Activated T-cell treated with anti-CD3 and anti-CD28 coated beads, Interleukin-2, amount 50 U/mL, for 4 hours (primary cell): ENCODE measurements at places on chromosomes 13 and 19. TPM values are rescaled to one million over a fixed set of nuclear protein-coding genes. Genes with fewer than 3 reads are reported as not detected.

The MAP3K10 gene
- 15.8 TPM for total RNA-seq

The SSC5D gene
- total RNA-seq: 0.29 TPM

The DENND1C gene
- 59.1 TPM for total RNA-seq

The RPL18A gene
- total RNA-seq: 4,001 TPM

The OR4F17 gene
- 0.30 TPM for total RNA-seq

The ZNF600 gene
- total RNA-seq: 2.4 TPM

The KDM4B gene
- total RNA-seq: 16.7 TPM

The CLEC4G gene
- not detected for total RNA-seq

The CAMSAP3 gene
- total RNA-seq: 0.38 TPM

The METTL21C gene
- total RNA-seq: not detected

The IL17D gene
- total RNA-seq: 1.0 TPM

The HSD17B14 gene
- total RNA-seq: 0.37 TPM

The SPATA13 gene
- 50.3 TPM for total RNA-seq

The TLE6 gene
- total RNA-seq: 0.16 TPM

The ZNF43 gene
- 20.3 TPM for total RNA-seq

The STXBP2 gene
- total RNA-seq: 114 TPM

The PLVAP gene
- 0.18 TPM for total RNA-seq

The SF3A2 gene
- 195 TPM for total RNA-seq

The ZNF383 gene
- total RNA-seq: 7.5 TPM

The SYNGR4 gene
- total RNA-seq: not detected

The PPP2R1A gene
- 317 TPM for total RNA-seq

The EDDM13 gene
- total RNA-seq: 0.46 TPM
